CD4-positive, alpha-beta memory T cell (primary cell): ENCODE measurements at places on chromosomes 7 and 10.
A peak's percentile ranks its signal among the peaks of the same experiment; 100 is the strongest.

GRCh38 chr7:75878312-75878768, 494 bp upstream of the RHBDD2 start:
- DNase-seq: no peak

DNA sequence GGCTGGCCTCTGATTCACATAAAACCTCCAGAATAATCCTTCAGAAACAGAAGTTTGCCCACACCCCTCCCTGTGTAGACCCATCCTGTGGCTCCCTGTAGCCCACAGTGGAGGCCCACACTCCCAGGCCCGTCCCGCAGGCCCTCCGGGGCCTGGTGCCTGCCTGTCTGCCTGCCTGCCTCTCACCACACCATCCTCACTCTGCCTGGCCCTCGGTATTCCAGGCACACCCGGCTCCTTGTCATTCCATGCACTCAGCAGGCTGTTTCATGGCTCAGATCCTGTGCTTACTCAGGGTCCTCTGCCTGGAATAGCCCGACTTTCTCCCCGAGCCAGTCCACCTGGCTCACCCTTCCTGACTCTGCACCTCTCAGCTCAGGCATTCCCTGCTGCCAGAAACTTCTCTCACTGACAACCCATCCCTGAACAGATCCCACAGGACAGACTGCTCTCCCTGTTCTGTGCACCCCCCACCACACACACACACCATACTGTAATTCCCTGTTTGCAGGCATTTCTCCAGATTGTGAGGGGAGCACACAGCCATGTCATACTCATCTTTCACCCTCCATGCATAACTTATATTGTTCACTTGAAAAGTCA, 498.0 kb upstream of the ZMIZ1 start:
- DNase-seq: no peak

- DNase-seq: no peak
Observed at GRCh38 chr7:149825567-149826343, 12.4 kb upstream of the ZNF862 start.

DNA sequence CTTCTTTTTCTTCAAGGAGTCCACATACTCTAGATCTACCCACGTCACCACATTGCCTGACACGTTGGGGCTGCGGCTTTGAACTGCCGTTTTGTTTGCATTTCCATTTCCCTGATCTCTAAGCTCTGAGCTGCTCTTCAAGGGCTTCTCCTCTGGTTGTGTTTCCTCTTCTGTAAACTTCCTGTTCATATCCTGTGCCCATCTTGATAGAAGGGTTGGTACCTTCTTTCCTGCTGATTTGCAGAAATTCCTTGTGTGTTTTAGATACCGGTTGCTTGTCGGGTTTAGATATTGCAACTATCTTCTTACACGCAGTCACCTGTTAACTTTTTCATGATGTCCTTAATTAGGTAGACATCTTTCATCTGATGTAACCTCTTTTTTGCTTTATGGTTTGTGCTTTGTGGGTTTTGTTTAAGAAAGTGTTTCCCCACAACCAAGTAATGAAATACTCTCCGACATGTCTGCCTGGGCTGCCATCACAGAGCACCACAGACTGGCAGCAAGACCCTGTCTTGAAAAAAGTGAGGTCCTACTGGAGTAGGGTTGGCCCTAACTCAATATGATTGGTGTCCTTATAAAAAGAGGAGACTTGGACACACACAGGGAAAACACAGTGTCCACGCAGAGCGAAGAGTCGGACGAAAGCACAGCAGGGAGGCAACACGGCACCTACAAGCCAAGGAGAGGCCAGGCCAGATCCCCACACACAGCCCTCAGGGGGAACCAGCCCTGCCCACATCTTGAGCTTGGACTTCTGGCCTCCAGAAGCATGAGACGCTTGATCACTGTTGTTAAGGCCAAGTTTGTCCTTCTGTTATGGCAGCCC, 99.1 kb upstream of the PDGFA start:
- peak; percentile 91 for DNase-seq

GRCh38 chr10:1650542-1651269, 86.6 kb downstream of the ADARB2 start:
- no peak for DNase-seq
